GM12892 (cell line): ENCODE measurements at places on chromosomes 1 and 21.

DNA sequence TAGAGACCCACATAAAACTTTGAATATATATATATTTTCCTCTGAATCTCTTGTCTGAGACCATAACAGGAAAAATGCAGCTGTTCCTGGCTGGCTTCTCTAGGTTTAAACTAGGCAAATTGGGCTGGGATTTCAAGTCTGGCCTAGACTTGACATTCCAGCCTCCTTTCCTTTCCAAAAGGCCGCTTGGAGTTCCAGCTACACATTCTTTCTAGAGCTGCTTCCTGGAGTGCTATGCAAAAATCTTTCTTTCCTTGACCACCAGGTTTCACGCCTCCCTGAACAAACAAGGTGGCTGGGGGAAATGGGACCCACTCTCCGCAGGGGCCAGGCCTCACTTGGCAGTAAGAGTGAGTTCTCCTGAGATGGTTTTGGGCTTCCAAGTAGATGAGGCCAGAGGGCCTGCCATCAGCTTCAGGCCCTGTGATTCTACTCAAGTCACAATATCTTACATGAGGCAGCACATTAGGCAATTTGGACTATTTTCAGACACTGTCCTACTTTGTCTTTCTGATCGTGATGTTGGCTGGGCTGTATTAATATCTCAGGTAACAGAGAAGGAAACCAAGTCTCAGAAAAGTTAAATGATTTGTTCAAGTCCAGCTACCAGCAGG, 102.4 kb downstream of the FAM78B start:
- DNase-seq, result no peak

DNA sequence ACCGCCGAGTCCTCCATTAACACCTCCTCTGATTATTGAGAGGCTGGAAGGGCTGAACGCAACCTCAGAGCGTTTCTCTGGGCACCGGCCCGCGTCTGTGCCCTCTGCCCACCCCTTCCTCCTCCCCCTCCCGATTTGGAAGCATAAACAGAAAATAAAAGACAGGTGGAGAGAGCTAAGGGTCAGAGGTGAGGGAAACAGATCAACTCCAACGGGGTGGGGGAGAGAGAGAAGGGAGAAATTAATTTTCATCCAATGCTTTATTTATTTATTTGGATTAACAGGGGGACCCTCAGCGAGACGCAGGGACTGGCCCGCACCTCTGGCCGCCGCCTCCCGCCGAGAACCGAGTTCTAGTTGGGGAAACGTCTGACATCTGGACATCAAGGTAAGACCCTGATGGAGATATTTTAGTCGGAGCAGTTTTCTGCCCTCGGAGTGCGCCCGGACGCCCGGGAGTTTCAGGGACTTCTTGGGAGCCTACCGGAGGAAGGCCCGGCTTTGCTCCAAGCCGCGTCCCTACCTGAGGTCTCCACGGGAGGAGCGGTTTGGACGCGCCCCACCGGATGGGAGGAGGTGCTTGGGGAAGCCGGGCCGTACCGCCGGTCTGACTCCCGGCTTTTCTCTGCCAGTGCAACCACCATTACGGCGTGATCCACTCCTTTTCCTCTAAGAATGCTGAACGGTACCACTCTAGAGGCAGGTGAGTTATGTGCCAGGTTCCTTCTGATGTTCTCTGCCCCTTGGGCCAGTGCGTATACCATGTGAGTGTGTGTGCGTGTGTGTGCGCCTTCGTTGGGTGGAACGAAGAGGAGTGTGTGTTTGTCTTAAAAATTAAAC, 5.1 kb upstream of the LHX9 start:
- no peak for DNase-seq

GRCh38 chr1:234960722-234961455, 167.7 kb downstream of the TOMM20 start:
- DNase-seq, result no peak

GRCh38 chr1:223631473-223631872, 34.0 kb downstream of the CAPN8 start:
- no peak for DNase-seq

- DNase-seq, result no peak
Observed at GRCh38 chr21:41241341-41241740, 73.4 kb downstream of the BACE2 start.

DNA sequence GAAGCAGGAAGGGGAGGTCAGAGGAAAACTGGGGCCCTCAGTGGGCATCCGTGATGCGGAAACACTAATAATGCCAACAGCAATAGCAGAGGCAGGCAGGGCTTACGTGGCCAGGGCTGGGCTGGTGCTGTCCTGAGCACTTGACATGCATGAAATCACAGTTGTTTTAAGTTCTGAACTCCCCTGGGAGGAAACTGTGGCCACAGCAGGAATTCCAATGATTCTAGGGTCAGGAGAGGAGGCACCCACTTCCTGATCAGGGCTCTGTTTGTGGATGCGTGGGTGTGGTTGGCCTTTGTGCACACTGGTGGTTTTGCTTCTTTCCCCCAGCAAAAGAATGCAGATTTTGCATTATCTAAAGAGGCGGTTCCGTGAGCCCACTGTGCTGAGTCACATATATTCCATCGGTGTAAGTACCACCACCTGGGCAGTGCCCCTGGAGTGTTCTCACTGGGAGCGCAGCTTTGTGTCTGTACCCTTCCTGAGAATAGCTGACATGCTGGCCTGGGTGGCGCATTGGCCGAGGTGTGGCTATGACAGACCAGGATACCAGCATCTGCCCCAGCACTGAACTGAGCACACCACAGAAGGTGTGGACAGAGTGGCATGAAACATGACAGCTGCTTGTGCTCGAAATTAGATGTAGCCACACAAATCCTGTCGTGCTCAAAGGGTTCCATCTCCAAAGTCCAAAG, 71.0 kb downstream of the PDE9A start:
- DNase-seq, result no peak

- DNase-seq, result no peak
Observed at GRCh38 chr1:221782477-221782876, 40.6 kb upstream of the DUSP10 start.

DNA sequence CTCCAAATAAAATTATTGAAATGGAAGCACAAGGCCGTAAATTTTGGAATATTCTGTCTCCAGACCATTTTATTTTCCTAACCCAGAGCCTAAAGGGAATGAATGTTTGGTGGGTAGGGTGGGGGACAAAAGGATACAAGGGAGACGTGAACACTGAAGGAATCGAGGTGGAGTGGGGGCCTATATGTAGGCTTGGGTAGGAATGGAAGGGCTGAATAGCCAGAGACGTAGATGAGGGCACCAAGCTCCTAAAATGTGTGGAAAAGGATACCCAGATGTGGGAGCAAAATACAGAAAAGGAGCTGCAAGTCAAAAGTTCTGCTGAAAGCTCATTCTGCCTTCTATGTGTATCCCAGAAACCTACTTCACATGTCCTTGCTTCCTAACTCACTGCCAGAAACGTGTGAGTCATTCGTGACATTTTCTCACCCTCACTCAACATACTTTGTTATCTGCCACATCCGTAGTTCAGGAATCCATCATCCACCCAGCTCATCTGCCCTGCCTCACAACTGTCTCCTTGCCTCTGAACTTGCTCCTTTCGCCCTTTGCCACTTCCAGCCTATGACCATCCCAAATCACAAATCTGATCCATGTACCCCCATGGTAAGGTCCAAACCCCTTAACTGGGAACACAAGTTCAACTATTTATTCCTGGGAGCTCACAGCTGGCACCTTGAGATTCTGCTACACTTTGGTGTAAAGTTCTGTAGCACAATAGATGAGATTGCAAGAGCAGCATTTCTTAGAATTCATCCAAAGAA, 84.1 kb upstream of the PRDX6 start:
- DNase-seq, result no peak

GRCh38 chr1:100869996-100870395, 24.6 kb downstream of the EXTL2 start:
- no peak for DNase-seq
